ENCODE measurements at places on chromosomes 1 and 21.

- no peak for DNase-seq
Observed at GRCh38 chr1:234600418-234601281, 9.3 kb downstream of the IRF2BP2 start.

DNA sequence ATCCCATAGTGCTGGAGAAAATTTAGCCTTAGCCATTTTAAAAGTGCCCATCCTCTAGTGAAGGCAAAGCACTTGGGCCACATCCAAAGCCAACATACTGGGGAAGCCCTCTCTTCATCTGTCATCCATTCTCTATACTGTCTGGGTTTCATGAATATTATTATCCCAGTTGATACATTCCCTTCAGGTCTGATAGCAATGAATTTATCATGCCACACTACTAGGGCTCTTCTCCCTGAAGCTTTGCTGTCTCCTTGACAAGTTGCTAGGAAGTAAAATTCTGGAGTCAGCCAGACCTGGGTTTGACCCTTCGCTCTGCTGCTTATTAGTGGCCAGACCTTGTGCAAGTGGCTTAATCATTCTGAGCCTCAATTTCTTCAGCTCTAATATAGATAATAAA lies 1041.4 kb upstream of the ADGRL2 start:
- no peak for DNase-seq

- no peak for DNase-seq
Observed at GRCh38 chr1:17658837-17659236, 96.3 kb upstream of the ACTL8 start.

DNA sequence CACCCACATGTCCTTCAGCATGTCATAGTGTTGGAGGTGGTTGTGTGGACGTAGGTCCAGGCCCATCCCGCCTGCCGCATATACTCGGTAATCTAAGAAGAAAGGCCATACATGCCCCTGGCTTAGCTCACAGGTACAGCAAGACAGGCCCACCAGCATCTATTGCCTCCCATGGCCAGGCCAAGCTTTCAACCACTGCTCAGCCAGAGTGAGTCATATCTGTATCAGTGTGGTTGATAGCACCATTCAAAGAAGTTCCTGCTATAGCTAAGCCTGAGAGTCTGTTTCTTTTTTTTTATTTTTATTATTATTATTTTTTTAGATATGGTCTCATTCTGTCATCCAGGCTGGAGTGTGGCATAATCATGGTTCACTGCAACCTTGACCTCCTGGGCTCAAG lies 17.0 kb downstream of the KLHDC8A start:
- DNase-seq, result no peak

- no peak for DNase-seq
Observed at GRCh38 chr1:181184621-181185020, 96.1 kb downstream of the IER5 start.

DNA sequence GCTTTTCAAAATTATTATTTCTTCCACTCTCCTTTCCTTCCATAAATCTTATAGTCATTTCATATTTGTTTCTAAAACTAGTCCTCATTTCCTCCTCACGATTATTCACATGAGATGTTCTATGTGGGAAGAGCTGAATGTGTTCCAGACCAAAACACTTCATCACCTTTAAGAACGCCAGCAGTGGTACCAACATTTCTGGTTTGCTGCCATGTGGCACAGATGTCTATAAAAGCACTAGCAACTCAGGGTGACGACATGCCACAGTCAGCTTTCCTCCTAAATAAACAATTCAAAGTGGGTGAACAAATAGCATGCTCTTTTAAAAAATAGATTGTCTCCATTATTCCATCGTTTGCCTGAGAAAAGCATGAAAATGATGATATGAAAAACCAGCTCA lies 1217.8 kb upstream of the ADGRL2 start:
- DNase-seq, result no peak

DNA sequence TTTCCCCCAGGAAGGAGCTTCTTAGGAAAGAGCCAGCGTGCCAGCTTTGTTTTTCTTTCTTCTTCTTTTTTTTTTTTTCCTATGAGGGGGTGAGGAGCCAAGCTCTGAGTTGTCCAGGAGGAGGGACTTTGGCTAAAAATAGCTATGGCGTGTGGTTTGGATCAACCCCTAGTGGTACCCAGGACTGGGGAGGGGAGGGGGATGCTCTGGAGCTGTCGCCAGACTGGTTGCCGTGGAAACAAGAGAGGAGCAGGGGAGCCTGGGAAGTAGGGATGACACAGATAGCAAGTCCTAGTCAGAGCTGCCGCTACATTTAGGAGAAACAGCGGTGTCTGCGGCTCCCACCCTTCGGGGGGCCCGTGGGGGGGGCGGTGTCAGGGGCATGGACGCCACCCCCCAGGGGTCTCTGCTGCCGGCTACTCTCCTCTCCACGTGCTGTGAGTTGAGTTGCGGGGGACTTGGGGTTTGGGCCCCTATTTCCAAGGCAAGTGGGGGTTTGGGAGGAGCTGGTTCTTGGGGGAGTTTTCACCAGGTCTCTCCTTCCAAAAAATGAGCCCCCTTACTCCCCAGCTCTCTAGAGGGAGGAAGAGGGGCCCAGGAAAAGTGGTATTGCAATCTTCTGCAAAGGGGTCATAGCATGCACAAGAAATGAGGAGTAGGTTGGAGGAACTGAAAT lies at the start of gene KCNJ9:
TSS of gene KCNJ9 (plus strand) at position 278 of the 676 bp plus-strand sequence. CDS start 2,493 bp downstream, outside the sequence.
- no peak for DNase-seq

DNA sequence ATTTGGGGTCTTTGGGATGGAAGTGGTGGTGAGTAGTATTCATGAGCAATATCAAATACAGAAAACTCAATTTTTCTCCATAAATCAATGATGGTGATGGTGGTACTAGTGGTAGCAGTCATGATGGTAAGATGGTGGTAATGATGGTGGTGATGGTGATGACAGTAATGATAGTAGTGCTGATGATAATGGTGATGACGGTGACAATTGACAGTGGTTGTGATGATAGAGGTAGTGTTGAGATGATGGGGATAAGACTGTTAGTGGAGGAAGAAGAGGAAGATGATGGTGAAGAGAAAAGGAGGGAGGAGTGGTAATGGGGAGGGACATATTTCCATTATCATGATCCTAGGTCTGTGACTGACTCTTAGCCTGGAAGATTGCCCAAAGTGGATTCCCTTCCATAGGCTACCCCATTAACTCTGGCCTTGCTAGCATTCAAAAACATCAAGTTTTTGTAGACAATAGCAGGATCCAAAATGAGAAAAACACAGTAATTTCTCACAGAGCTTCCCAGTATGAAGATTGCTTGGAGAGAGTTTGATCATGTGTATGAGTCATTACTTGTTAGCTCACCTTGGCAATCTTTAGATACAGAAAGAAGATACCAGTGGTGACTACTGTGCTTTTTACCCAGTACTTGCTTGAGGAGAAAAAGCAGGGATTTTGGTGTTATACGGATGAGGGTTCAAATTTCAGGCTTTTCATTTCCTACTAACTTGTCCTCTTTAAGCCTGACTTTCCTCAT lies 93.9 kb downstream of the ATP1A1 start:
- no peak for DNase-seq

GRCh38 chr1:48018799-48019198 lies 21.6 kb upstream of the TRABD2B start:
- no peak for DNase-seq

GRCh38 chr1:216805233-216805632 lies 82.0 kb upstream of the ESRRG start:
- DNase-seq, result no peak

GRCh38 chr1:197825541-197825940 lies 50.3 kb upstream of the DENND1B start:
- no peak for DNase-seq

DNA sequence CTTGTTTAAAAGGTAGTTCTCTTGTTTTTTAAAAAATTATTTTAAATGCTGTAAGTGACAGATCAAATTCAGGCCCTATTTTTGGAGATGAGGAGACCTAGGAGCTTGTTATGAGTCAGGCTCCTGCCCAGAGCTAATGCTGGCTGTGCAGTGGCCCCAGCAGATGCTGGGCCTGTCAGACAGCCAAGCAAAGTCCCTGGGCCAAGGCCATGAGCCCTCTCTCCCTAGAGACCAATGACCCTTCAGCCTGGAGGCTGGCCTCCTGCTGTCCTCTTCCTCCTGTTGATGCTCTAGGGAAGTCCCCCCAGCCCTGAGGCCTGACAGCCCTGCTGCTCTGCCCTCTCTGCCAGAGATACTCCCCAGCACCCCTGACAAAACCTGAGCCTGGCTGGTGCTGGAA lies 128.1 kb upstream of the CTTNBP2NL start:
- DNase-seq, result no peak

DNA sequence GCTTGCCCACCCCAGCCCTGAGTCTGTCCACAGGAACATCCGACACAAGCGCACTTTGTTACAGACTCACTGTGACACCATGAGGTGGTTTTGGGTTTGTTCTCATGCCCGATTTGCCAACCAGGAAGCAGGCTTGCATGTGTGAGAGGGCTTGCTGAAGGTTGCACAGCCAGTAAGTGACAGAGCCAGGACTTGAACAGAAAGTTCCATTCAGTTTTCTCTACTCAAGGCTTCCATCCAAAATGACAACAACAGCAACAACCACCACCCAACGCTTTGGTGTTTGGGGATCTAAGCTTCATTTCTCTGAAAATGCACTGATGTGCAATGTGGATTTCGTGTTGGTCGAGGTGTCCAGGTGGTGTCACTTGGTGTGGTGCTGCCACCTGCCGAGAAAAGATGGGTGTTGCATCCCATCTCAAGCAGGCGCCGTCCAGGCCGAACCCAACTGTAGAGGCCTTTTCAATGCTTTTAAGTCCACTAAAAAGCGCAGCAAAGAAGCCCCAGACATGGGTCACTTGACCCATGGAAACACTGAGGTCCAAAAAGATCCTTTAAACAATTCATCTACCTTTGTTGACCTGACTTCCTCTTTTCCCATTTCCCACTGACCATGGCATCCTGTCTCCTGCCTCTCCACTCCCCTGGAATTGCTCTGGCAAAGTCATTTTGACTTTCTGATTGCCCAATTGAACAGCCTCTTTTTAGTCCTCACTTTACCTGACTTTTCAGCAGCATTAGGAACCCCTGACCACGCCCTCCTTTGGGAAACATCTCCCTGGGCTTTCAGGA lies 12.2 kb downstream of the CITED4 start:
- DNase-seq, result peak; percentile 77

GRCh38 chr1:208895181-208895580 lies 651.0 kb upstream of the PLXNA2 start:
- no peak for DNase-seq

DNA sequence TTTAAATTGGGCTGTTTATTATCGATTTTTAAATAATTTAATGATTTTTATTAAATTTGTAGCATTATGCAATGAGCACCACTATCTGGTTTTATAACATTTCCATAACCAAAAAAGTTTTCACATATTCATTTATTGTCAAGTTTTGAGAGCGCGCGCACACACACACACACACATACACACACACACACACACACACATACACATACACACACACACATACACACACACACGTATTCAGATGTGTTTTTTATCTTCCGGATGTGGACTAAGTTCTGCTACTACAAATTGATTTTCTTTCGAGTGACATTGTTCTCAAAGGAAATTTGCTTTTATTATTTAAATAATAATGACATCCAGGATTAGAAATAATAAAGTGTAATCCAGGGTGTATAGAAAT lies 16.3 kb downstream of the CACHD1 start:
- DNase-seq, result no peak

- DNase-seq, result no peak
Observed at GRCh38 chr21:34644825-34645224, 24.0 kb upstream of the CLIC6 start.

DNA sequence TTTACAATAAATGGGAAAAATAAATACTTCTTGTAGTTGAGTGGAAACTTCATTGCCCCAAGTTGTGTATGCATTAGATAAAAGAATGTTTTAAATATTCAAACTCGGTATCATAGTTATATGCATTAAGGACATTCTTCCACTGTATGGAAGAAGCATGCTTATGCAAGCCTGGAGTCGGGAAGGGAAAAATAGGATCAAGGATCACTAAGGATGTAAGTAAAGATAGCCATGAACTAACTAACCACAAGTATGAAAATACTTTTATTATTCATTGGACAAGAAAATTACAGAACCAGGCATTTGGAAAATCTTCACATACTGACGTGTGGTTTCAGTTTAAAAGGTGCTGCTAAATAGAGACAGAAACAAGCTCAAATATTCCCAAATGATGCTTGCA lies 26.9 kb upstream of the DPYD start:
- DNase-seq, result no peak

- no peak for DNase-seq
Observed at GRCh38 chr1:224720216-224720615, 104.1 kb downstream of the CNIH3 start.

GRCh38 chr1:111615870-111616715 lies 3.5 kb upstream of the RAP1A start:
- no peak for DNase-seq

DNA sequence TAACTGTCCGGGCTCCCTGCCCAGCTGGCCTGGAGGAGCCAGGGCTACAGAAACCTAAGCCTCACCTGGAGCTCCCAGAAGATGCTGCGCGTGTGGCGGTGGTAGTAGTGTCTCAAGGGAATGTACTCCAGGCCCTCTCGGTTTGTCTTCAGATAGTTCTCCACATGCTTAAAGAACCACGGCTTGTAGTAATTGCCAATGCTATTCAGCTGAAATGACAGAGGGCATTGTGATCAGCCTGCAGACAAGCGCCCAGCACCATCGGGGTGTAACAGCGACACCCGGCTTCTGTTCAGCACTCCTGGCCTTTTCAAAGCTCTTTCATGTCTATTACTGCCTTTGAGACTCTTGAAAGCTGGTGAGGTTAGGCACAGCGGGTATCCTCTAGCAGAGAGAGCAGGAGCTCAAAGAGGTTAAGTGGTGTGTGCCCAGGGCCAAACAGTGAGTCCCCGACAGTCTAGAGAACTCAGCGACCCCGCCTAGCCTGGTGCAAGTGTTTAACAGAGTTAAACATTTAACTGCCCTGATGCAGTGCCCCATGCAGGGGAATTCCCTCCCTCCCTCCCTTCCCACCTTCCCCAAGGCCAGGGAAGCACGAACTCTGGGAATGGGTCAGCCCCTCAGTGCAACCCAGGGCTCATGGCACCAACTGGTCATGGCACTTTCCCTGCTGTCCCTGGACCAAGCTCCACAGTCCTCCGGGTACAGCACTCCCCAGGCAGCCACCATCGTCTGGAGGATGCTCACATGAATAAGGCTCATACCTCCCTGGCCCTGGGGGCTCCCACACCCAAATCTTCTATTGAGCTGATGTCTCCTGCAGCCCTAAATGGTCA lies 21.5 kb downstream of the DHCR24 start:
- DNase-seq, result no peak

DNA sequence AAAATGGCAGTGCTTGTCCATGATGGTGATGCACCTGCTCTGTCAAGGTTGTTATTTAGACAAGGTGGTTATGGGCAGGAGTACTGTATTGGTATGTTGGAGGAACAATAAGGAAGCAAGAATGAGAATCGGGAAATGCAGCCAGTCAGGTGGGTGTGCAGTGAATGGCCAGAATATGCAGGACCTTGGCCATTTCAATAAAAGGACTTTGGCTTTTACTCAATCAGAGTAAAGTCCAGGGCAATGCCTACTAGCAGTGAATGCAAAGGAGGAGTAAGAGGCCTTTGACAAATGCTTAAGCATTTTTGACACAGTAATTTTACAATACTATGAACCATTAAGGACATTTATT lies 2.4 kb upstream of the CHML start:
- no peak for DNase-seq

GRCh38 chr1:201689647-201690046 lies 139.3 kb upstream of the IPO9 start:
- DNase-seq, result no peak

- DNase-seq, result no peak
Observed at GRCh38 chr1:6024376-6024775, 21.3 kb upstream of the KCNAB2 start.

Measured in WTC11 (cell line).